ENCODE measurements at places on chromosomes 16 and 17. TPM values are rescaled to one million over a fixed set of nuclear protein-coding genes. Genes with fewer than 3 reads are reported as not detected.
A peak's percentile ranks its signal among the peaks of the same experiment; 100 is the strongest.

Gene KRTAP4-5
- total RNA-seq: not detected

Gene C1QTNF8
- total RNA-seq: not detected

Gene NLGN2
- total RNA-seq: 2.6 TPM

DNA sequence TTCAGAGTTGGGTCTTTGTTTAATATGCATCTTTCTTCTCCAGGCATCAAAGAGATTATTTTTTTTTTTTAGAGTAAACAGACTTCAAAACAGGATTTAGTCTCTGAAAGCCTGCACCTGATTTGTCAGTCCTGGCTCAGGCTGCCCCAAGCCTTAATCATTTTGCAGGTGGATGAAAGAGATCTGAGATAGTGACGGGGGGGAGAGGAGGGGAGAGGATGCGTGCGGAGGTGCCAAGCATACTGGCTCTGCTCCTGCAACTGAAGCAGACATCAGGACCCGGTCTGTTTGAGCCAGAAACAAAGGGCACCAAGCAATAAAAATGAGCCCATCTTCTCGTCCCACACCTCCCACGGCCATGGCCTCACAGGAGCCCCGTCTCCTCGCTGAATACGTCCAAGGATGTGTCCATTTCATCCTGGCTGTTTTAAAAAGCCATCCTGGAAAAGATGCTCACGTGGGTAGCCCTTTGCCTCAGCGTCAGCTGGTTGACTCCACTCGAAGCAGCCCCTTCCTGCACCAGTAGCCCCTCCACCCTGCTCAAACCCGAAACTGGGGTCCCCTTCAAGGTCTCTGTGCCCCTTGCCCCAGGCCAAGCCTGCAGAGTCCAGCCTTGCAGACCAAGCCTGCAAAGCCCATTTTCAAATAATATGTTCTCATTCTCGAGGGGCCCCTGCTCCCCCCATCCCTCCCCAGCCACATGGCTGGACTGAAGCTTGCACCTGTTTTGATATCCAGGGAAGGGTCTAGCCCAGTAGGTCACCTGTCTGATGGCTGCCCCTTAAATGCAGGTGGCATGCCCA is 84.8 kb upstream of the TNRC6C start:
- no peak for DNase-seq

DNA sequence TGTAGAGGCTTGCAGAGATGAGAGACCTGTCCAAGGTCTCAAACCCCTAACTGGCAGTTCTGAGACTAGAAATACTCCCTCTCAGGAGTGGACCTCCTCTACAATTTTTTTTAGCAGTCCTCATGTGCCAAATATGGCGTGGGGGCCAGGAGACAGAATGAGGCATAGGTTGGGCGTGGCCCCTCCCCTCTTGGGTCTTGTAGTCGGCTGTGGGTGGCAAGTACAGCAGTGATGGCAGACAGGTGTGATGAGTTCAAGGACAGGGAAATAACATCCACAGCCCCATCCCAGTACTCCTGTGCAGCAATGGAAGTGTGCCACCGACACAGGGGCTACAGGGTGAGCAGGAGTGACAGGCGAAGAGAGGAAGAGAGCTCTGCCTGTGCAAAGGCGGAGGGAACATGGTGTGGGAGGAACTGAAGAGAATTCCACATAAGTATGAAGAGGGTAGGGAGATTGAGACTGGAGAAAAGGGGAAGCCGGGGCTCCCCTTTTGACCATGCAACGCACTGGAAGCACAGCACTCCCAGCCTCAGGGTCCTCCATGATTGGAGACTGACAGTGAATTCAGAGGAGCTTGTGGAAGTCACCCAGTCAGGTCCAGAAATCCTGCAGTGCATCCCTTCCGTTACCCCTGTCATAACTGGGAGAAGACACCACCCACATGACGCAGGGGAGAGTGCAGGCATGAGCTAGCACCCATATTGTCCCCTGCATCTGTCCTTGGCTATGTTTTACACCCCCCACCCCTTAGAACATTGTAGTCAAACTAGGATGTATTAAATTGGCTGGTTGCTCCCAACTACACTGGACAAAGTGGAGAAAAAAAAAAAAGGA is 14.8 kb upstream of the CETP start:
- no peak for DNase-seq

DNA sequence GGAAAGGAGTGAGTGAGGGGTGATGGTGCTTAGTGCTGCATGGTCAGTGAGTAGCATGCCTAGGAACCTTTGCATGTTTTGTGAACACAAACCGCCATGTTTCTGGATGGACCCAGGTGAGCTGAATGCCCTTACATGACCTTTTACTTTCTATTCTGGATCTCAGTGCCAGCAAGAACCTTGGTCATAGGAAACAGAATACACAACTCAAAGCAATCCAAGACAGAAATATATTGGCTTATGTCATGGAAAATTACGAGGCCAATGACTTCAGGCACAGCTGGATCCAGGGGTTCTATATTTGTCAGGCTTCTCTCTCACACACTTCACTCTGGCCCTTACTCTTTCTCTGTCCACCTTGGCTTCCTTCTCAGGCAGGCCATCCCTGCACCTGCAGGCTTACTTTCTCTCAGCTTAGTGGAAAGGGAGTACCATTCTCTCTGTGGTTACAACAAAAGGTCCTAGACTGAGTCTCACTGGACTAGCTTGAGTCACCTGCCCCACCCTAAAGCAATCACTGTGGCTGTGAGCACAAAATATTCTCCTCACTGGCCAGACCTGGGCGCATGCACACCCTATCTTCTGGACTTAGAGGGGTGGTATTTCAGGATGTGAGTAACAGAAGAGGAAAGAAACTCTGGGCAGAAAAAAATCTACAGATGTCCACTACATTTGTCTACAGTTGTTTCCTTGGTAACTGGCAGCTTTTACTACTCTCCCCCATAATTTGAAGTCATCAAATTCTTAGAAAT is 20.4 kb upstream of the CPNE2 start:
- peak; percentile 41 for DNase-seq

- no peak for DNase-seq
Measured at GRCh38 chr16:87160701-87161337, 156.4 kb downstream of the C16orf95 start.

DNA sequence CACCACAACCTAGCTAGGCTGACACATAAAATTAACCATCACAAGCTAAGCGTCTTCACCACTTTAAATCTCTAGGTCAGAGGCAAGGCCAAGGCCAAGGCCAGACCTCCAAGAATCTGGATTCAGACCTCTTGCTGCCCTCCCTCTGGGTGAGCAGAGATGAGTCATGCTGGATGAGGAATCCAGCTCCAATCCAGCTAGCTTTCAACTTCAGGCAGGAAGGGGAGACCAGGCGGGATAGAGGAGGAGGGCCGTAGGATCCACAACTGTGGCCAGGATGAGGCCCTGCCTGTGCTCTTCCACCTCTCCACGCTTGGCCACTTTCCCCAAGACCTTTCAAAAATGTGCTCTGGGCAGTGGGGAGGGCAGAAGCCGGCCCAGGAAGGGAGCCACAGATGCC is 14.7 kb downstream of the LRRC75A start:
- peak; percentile 53 for DNase-seq

All from pulmonary artery endothelial cell (primary cell).